ENCODE measurements at places on chromosomes 13 and 19. TPM values are rescaled to one million over a fixed set of nuclear protein-coding genes. Genes with fewer than 3 reads are reported as not detected.

Gene KCTD12
- 10.6 TPM for total RNA-seq

Gene PAN3
- total RNA-seq: 46.3 TPM

Gene ALKBH6
- total RNA-seq: 44.0 TPM

Gene PROZ
- not detected for total RNA-seq

Data from activated naive CD4-positive, alpha-beta T cell treated with anti-CD3 and anti-CD28 coated beads, Interleukin-2, amount 10 ng/mL, durations not matched to agents 5 hours and 36 hours (primary cell).